ENCODE measurements at places on chromosomes 6 and 20.

DNA sequence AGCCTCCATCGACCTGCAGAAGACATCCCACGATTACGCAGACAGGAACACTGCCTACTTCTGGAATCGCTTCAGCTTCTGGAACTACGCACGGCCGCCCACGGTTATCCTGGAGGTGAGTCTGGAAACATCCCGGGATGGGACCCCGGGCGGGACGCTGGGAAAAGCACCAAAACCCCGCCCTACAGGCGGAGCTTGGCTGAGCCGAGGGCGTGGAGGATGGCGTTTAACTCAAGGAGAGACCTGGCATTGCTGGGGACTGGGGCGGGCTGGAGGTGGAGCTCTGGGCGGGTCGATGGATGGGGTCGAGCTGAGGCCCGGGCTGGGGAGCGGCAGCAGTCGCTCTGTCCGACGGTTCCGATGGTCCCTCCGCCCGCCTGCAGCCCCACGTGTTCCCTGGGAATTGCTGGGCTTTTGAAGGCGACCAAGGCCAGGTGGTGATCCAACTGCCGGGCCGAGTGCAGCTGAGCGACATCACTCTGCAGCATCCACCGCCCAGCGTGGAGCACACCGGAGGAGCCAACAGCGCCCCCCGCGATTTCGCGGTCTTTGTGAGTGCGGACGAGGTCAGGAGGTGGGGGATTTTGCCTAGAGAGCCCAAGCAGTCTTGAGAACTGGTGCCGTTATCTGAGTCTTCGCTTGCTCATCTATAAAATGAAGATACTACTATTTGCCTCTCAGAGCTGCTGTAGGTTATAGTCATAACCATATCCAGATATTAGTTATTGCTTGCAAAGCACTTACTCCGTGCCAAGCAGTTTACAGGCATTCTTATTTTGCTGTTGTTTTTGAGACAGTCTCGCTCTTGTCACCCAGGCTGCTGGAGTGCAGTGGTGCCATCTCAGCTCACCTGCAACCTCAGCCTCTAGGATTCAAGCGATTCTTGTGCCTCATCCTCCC lies 3.8 kb downstream of the SPAG4 start:
- peak; percentile 94 for DNase-seq

DNA sequence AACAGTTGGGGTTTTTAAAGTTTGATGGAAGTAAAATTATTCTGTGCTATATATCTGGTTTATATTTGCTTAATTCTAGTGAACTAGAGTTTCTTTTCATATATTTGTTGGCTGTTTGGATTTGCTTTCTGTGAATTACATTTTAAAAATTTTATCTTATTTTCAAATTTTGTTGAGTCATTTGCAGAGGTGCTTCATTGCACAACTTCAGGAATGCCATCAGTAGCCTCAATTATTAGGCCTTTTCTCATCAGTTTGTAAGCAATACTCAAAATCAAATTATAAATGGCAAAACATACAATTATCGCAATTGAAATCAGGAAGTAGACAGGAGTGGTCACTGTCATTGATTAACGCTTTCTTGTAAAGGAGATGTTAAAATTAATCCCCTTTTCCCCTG lies 96.9 kb downstream of the UBE3D start:
- no peak for DNase-seq

GRCh38 chr20:62879275-62880146 lies 17.9 kb upstream of the TCFL5 start:
- DNase-seq: no peak

- DNase-seq: no peak
Observed at GRCh38 chr20:20083807-20084206, 31.5 kb downstream of the CFAP61 start.

DNA sequence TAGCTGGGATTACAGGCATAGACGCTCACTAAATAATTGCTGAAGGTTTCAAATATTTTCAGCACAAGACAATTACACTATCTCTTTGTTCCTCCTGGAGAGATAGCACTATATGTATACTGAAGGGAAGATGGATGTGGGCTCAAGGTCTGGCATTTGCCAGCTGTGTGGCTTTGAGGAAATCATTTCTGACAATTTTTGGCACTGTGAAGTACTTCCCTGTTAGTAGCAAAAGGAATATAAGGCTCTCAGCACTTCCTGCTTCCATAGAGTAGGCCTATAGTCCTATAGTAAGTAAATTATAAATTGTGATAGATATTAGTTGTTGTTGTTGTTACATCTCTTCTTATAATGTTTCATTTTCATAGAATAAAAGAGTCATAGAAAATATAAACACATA lies 271.1 kb downstream of the SAMD5 start:
- no peak for DNase-seq

DNA sequence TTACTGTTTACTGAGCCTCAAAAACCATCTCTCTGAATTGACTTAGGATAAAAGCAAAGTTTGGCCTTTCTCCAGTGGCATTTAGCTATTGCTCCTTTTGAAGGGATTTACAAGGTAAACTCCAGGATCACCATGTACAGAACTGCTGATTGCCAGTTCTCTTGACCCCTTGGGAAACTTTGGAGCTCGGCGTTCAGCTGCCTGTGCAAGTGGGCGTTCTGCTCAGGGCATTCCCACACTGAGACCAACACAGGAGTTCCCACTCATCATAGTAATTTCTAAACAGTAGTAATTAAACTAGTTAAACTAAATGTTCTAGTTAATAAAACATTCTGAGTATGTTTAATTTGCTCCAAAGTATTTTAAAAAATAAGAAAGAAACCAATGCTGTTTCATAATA lies 14.9 kb downstream of the KCNQ5 start:
- no peak for DNase-seq

GRCh38 chr6:108672641-108673040 lies 111.9 kb downstream of the FOXO3 start:
- DNase-seq: no peak

DNA sequence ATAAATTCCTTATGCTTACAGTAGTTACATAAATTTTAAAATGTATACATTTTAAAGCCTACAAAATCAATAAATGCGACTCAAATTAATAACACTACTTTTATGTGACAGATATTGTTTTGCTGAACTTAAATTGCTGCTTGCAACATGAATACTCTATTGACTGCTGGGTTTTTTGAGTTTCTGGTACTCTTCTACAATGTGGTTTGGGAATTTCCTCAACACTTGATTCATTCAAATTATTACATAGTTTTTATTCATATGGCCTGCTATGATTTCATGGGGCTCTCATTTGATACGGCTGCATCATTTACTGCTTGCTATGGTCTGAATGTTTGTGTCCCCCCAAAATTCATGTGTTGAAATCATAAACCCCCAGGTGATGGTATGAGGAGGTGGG lies 2.3 kb upstream of the TXLNB start:
- no peak for DNase-seq

DNA sequence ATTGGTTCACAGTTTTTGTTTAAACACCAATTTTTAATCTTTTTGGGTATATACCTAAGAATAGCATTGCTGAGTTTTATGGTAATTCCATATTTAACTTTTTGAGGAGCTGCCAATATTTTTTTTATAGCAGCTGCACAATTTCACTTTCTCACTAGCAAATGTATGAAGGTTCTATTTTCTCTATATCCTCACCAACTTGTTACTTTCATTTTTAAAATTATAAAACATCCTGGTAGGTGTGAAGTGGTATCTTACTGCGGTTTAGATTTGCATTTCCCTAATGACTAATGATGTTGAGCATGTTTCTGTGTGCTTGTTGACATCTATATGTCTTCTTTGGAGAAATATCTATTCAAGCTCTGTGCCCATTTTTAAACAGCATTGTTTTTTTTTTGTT lies 452.1 kb downstream of the GRIK2 start:
- no peak for DNase-seq

DNA sequence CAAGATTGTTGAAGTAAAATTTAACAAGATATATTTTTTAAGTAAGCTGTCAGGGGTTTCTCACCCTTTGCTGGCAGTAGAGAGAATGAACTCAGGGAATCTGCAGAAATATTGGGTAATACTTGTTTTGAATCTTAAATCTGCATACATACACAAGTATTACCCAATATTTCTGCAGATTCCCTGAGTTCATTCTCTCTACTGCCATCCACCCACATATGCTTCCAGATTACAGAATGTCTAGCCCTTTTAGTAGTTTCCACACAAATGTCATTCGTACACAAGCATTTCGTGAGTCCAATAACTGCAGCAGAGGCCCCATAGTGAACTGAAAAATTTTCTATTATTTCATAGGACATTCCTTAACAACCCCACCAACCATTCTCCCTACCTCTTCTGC lies 69.6 kb upstream of the TNFRSF21 start:
- no peak for DNase-seq

- DNase-seq: no peak
Observed at GRCh38 chr20:7841971-7842310, 98.3 kb downstream of the HAO1 start.

- DNase-seq: peak; percentile 52
Observed at GRCh38 chr20:10671221-10671918, 2.4 kb downstream of the JAG1 start.

DNA sequence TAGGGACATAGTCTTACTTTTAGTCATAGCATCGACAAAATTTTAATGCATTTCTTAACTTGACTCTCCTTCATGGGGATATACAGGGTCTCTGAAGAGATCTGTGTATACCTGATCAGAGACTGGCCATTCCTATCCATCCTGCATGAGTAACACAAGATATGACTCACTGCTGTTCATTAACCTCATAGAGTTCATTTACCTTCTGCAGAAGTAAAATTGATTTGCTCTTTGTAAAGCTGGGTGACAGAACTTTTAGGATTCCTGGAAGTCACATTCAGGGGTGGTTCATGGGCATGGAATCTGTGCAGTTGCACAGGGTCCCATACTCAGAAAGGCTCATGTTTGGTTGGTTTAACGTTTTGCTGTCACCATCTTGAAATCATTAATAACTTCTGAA lies 53.2 kb downstream of the PDE7B start:
- no peak for DNase-seq

DNA sequence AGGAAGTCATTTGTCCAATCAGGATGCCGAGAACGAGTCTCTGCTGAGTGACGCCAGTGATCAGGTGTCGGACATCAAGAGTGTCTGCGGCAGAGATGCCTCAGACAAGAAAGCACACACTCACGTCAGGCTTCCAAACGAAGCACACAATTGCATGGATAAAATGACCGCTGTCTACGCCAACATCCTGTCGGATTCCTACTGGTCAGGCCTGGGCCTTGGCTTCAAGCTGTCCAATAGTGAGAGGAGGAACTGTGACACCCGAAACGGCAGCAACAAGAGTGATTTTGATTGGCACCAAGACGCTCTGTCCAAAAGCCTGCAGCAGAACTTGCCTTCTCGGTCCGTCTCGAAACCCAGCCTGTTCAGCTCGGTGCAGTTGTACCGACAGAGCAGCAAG lies 281.5 kb downstream of the TSHZ2 start:
- DNase-seq: no peak

DNA sequence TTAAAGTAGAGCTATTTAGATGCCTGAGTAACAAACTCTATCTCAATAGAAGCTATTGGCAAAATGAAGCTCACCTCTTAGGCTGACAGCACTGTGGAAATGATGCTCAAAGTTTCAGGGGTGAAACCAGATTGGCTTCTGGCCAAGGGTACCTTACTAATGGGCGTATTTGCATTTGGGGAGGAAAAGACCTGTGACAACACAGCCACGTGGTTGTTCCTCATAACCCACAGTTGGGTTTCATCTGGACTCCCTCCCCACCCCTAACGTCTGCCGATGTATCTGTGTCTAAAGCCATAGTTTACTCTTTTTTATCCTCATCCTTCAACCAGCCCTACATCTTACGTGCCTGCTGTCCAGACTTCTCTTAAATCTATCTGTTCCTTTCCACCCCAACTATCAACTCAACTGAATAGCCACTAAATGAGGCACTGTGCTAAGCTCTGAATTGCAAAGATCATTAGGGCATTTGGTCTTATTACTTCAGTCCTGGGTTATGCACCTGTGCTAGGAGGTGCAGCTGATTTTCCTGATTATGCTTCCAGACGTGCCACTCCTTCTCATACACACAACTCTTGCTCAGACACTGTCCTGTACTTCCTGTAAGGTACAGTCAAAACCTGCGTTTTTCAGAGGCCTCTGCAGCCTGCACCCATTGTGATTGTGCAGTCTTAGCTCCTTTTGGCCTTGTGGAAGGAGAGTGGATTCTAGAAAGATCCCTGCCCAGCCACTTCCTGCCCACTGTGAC lies 80.6 kb upstream of the ARMC2 start:
- DNase-seq: no peak

DNA sequence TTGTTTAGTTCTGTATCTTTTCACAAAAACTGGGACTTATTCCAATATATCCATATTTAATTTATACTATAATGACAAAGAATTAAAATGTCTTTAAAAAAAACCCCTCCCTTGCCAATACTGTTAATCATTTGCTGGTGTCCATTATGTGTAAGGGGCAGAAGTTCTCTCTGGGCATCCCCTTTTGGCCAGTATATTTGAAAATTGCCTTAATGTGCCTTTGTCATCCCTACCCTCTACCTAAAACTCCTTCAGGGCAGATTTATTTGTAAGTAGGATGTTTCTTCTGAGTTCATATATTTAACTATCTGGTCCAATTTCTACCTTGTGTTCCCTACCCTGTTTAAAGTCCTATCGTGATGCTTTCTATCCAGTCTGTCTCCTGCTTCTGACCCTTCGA lies 62.9 kb downstream of the ARHGAP18 start:
- DNase-seq: no peak

DNA sequence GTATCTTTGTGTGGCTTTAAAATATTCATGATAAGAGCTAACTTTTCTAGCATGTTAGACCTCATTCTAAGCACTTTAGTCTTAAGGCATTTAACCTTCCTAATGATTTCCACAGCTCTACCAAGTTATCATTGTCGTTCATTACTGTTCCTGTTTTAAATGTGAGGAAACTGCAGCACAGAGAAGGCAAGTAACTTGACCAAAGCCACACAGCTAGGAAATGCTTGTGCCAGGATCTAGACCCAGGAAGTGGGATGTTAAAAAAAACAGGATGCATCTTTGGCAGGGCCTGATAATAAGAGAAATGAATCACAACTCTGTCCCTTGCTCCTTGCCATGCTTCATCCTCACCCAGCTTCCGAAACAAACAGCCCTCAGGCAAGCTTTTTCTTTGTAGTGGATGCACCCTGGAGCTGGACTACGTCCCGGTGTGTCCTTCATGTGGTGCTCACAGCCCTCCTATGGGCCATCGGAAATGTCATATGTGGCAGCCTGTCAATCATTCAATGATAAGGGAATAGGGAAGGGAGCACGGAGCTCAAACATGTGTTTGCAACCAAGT lies 196.9 kb upstream of the RREB1 start:
- no peak for DNase-seq

DNA sequence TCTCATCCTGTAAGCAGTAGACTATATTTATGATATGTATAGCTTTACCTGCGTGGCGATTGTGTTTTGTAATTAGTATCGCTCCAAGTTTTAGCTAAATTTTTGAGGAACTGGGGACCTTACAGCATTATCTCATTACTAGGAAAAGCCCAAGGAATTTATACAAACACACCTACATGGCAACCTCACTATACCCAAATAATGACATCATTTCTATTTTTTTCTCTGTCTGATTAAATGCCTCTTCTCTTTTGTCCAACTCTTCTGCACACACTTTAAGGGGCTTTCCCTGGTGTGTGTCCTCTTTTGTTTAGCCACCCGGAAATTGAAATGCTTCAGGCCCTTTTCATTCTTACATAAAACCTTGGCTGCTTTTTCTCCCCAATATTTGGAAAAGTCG lies 82.9 kb upstream of the EXOC2 start:
- no peak for DNase-seq

GRCh38 chr6:125192610-125192930 lies 39.0 kb downstream of the TPD52L1 start:
- no peak for DNase-seq

Measured in stimulated activated effector memory CD8-positive, alpha-beta T cell treated with anti-CD3 and anti-CD28 coated beads, Interleukin-12 subunit alpha, Interleukin-12 subunit beta, amount 100 ng/mL, for 72 hours (primary cell).